ENCODE measurements at places on chromosomes 6 and 20. TPM values are rescaled to one million over a fixed set of nuclear protein-coding genes. Genes with fewer than 3 reads are reported as not detected.

DNA sequence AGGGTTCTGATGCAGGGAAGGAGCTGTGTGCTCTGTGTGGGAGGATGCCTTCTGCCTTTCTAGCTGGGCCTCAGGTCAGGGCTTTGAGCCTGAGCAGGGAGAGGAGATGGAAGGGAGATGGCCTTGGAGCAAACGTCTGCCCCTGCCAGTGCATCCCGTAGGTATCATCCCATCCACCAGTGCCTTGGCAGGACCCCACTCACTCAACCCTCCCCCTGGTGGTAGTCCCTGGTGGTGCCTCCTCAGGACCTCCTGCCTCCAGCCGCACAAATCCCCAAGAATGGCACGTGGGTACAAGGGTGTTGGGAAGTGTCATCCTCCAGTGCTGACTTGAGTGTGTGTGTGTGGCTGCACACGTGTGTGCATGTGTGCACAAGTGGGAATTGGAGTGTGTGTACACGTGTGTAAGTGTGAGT lies 23.1 kb upstream of the MICB start:
- H3K4me3 ChIP-seq = no peak overlapping the region
- H3K27me3 ChIP-seq = no peaks in the 10 kb centered on the region
- H3K36me3 ChIP-seq = no peaks in the 10 kb centered on the region
- DNase-seq = no peak

DNA sequence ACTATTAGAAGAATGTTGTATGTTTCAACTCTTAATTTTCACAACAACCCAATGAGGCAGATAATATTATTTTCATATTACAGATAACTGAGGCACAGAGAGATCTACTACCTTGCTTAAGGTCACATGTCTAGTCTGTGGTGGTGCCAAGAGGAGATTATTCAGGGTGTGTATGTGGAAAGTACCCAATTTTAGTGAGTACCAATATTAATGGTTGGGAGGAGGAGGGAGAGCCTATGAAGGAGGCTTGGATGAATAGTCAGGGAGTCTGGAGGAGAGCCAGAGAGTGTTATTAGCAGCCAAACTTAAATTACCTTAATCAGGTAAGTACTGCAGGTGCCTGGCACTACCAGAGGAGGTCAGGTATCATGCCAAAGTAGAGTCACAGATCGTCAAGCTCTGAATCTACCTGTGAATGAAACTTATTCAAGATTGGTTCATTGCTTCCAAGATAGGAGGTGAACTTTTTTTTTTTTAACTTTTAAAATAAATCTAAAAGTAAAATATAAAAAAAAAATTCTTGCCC lies 10.9 kb upstream of the CALHM6 start:
- no peaks in the 10 kb centered on the region for H3K36me3 ChIP-seq
- H3K27me3 ChIP-seq = no peaks in the 10 kb centered on the region
- no peaks in the 10 kb centered on the region for H3K4me1 ChIP-seq
- no peak for DNase-seq
- H3K27ac ChIP-seq = no peak overlapping the region

- DNase-seq = no peak
- H3K4me1 ChIP-seq = no peaks in the 10 kb centered on the region
- H3K36me3 ChIP-seq = no peaks in the 10 kb centered on the region
- no peak overlapping the region for H3K4me3 ChIP-seq
- no peaks in the 10 kb centered on the region for H3K27me3 ChIP-seq
Measured at GRCh38 chr6:74549746-74550145, 656.1 kb downstream of the COL12A1 start.

DNA sequence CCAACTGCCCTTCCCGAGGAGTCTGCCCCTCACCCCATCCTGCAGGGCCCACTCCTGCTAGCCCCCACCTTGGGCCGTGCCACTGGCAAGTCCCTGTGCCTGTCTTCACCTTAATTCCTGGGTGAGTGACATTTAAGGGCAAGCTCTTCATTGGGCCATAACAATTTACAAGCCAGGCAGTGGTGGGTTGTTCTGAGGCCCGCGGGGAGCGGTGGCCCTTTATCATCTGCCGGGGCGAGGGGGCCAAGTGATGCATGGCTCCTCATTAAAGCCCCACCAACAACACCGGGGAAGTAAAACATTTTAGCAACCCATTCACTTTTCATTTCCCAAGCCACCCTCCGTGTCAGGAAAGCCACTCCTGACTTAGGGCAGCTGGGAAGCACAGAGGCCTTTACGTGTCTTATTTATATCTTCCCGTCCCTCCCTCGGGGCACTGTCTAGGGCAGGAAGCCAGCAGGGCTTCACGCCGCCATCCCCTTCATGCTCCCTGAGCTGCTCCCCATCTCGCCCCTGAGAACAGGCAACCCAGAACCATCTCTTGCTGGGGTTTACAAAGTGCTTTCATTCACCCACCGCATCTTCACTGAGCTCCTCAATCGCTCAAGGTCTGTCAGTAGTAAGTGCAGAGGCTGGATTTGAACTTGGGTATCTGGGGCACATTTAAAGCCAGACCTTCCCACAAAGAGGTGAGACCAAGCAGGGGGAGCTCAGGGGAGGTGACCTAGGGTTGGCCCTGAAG lies 55.5 kb upstream of the CCDC167 start:
- no peak for DNase-seq
- no peaks in the 10 kb centered on the region for H3K27me3 ChIP-seq
- H3K4me3 ChIP-seq = no peak overlapping the region

DNA sequence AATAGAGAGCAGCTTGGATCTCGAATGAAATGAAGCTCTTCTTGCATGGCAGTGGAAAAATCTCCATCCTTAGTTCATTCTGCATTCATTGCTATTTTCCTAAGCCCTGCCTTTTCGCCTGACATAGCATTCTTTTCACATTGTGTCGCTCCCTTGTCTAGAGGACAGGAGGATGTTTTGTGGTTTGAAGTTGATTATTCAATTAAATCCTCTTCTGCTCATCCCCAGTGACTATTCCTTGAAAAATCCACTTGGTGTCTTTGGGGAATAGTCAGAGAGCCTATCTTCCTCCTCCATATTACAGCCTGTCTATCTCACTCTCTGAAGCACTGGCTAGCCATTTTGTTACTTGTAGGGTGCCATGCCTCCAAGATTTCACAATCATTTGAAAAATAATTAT lies 161.2 kb downstream of the KLHL32 start:
- H3K27me3 ChIP-seq = no peaks in the 10 kb centered on the region
- no peak overlapping the region for H3K4me3 ChIP-seq
- no peaks in the 10 kb centered on the region for H3K4me1 ChIP-seq
- no peak overlapping the region for H3K27ac ChIP-seq
- no peaks in the 10 kb centered on the region for H3K36me3 ChIP-seq
- no peak for DNase-seq

- H3K36me3 ChIP-seq = no peaks in the 10 kb centered on the region
- no peaks in the 10 kb centered on the region for H3K27me3 ChIP-seq
- H3K4me3 ChIP-seq = no peak overlapping the region
Measured at GRCh38 chr20:32839227-32839981, 19.3 kb upstream of the EFCAB8 start.

DNA sequence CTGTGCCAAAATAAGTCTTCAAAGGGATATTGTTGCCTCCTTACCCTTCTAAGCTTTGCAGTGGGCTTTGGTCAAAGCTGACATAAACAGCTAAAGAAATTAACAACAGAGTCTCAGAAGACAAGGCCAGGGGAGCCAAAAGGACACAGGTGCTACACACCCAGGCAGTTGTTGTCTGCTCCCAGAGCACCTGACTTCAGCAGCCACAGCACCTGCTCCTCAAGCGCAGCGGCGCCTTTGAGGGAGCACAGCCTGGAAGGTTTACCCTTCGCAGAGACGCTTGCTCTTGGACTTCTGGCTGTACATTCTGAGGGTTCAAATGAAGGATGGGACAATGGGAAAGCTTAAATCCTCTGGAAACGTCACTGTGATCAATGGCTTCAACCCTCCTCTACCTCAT lies 16.6 kb downstream of the B4GALT5 start:
- DNase-seq = no peak
- H3K27ac ChIP-seq = no peak overlapping the region
- H3K4me3 ChIP-seq = no peak overlapping the region
- no peaks in the 10 kb centered on the region for H3K27me3 ChIP-seq
- peaks cover 16% of the 10 kb centered on the region for H3K4me1 ChIP-seq

GRCh38 chr6:6924708-6925107 lies 183.1 kb upstream of the RREB1 start:
- no peak overlapping the region for H3K4me3 ChIP-seq
- H3K27me3 ChIP-seq = no peaks in the 10 kb centered on the region
- no peaks in the 10 kb centered on the region for H3K36me3 ChIP-seq
- H3K27ac ChIP-seq = no peak overlapping the region
- peaks cover 4% of the 10 kb centered on the region for H3K4me1 ChIP-seq

DNA sequence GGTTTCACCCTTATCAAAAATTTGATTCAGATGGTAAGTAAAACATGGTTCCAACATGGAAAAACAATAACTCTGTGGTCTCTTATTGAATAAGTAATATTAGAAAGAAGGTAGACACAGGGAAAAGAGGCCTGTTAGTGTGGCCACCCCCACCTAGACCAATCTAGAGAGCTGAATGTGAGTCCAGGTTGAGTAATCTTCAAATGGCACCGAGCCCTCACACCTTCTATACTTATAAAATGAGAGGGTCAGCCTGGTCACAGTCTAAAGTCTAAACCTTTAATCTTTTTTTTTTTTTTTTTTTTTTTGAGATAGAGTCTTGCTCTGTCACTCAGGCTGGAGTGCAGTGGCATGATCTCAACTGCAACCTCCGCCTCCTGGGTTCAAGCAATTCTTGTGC lies 6.9 kb downstream of the FAM184A start:
- no peaks in the 10 kb centered on the region for H3K36me3 ChIP-seq
- no peak overlapping the region for H3K27ac ChIP-seq
- no peak overlapping the region for H3K4me3 ChIP-seq
- no peak for DNase-seq
- H3K27me3 ChIP-seq = no peaks in the 10 kb centered on the region
- H3K4me1 ChIP-seq = no peaks in the 10 kb centered on the region

DNA sequence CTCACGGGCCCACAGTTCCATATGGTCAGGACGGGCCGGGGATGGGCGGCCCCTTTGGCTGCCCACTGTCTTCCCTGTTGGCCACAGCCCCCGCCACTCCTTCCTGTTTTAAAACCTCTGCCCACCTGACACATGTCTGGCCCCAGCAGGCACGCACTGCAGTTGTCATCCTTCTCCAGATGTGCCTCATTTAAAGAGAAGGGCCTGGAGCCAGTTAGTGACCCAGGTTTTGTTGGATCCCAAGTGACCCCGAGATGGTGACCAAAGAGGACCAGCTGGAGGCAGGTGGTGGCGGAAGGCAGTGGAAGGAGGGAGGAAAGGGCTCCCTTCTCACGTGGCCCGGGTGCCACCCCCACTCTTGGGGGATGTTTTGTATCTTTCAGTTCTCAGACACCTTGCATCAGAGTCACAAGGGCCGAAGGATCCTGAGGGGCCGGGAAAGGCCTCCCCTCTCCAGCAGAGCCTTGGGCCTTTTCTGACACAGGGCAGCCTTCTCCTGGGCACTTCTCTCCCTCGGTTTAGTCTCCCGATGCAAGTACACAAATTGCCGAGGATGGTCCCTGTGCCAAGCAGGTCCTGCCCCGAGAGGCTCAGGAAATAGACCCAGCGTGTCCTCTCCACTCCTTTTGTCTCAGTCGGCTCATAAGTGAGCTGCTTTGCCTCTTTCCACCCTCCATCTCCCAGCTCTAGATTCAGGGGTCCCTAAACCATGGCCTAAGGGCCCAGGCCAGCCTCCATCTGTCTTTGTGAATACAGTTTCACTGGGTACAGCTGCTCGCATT lies 117.6 kb downstream of the SULF2 start:
- peaks cover 2% of the 10 kb centered on the region for H3K4me1 ChIP-seq
- no peak overlapping the region for H3K27ac ChIP-seq
- no peaks in the 10 kb centered on the region for H3K36me3 ChIP-seq
- H3K4me3 ChIP-seq = no peak overlapping the region

- H3K36me3 ChIP-seq = no peaks in the 10 kb centered on the region
- H3K4me1 ChIP-seq = peaks cover 2% of the 10 kb centered on the region
- DNase-seq = peak; percentile 55
- no peak overlapping the region for H3K4me3 ChIP-seq
- H3K27me3 ChIP-seq = no peaks in the 10 kb centered on the region
- H3K27ac ChIP-seq = no peak overlapping the region
Measured at GRCh38 chr20:49768204-49769047, 44.2 kb upstream of the SLC9A8 start.

DNA sequence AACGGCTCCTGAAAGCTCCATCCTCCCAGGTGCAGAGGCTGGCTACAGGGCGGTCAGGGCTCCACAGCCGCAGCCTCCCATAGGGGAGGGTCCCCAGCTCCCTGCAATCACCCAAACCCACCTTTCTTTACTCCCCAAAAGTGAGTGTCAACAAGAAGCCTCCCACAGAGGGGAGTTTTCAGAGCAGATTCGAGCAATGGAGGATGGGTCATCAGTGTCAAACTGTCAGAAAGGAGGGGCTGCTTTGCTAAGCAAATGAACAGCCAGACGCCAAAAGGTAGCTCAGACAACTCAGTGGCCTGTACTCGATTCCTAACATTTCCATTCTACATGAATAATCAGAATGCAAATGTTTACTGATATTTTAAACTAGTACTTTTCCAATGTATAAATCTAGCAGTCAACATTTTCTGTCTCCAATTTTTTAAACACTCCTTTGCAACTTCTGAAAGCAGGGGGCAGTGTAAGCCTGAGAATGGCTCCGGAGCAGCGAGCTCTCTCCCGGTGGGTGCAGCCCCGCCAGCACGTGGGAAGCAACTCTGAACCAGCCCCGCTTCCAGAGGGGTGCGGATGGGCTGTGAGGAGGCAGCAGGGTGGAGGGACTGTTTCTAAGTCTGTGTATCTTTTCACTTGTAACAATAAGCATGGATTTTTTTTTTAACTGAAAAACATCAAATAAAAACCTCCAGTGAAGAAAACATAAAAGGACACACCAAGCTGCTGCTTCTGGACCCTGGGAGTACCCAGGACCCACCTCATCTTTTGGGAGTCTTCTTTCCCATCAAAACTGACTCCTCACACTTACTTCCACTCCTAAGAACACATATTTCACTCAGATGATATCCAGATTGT lies 54.9 kb downstream of the TAF4 start:
- DNase-seq = peak; percentile 72
- no peaks in the 10 kb centered on the region for H3K27me3 ChIP-seq
- H3K36me3 ChIP-seq = no peaks in the 10 kb centered on the region
- peaks cover 2% of the 10 kb centered on the region for H3K4me1 ChIP-seq

DNA sequence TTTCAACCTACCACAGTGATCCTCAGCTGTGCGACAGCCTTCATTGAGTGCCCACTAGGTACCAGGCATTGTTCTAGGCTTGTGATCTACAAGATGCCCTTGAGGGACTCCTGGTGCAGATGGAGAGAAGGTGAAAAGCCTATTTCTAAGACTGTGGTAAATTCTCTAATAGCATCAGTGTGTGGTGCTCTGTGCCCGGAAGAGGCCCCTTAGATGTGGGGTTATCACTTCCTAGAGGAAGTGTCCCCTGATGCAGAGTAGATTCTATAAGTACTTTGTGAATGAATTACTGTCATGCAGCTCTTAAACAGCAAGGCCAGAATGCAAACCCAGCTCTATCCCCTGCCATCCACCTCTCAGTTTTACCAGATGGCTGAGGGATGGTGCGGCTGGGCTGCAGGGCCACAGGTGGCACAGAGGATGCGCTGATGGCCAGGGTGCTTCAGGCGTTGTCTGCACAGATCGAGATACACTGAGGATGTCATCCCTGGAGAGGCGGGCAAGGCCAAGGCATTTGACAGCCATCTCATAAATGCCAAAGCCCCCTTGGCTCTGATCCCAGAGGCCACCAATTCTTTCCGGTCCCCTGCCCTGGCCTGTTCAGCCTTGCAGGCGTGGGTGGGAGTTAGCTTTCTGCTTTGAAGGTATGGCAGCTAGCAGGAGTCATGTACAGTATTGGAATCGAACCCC lies 96.7 kb downstream of the TOX2 start:
- H3K4me3 ChIP-seq = no peak overlapping the region
- no peak overlapping the region for H3K27ac ChIP-seq
- H3K4me1 ChIP-seq = no peaks in the 10 kb centered on the region
- H3K36me3 ChIP-seq = no peaks in the 10 kb centered on the region

Gene ILRUN
- 47.6 TPM for total RNA-seq

Gene POPDC3
- not detected for total RNA-seq

Gene STX11
- 6.0 TPM for total RNA-seq

Gene CCR6
- total RNA-seq = not detected

Gene PXT1
- total RNA-seq = not detected

Gene ANGPT4
- 0.95 TPM for total RNA-seq

Gene SEL1L2
- total RNA-seq = 0.73 TPM
